Caco-2 (cell line): ENCODE measurements at places on chromosomes 1 and 21.

DNA sequence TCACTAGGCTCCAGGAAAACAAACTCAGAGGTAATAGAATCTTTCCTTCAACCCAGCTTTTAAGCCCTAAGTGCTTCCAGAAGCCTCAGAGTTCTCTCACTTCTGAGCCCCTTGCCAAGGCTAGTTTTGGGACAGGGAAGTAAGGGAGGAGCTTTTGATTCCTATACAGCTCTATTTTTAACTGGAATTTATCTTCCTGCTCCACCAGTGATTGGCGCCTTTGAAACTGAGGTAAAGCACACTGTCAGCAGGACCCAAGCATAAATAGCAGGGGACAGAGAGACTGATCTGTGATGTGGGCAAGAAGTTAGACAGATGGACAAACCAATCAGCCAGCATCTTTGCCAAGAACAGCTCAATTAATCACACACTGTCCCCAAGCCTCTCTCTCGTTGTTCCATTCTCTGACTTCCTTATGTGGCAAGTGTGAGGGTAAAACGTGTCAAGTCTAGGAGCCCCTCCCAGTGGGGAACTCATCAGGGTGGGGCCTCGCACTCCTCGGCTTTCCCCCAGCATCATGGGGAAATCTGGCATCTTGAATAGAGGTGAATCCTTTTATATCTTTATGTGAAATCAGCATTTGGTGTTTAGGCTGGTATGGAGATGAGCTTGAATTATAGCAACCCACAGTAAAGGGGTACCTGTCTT, 40.2 kb upstream of the MPZL1 start:
- no peak for DNase-seq

DNA sequence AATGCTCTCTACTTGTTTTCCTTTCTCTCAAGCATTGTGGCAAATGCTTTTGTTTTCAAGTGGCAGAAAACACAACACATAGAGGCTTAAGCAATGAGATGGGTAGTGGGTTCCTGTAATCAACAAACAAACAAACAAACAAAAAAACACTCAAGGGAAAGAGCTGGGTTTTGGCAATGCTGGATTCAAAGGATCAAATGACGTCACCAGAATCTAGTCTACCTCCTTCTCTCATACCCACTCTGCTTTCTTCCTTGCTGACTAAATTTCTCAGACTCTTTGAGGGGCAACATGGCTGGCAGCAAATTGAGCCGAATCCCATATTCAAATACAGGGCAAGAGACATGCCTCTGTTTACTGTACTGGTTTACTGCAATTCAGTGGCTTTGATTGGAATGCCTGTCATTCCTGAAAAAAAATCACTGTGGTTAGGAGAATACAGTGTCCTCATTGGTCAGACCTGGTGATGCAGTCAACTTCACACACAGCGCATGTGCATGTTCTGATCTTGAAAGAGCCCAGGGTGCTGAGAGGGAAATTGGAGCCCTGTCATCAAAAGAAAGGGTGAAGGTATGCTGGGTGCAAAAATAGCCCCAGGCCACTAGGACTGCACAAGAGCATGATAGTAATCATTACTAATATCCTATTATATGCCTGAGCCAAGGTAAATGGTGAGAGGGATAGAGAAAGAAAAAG, 356.2 kb downstream of the KCTD3 start:
- DNase-seq, result no peak

- peak; percentile 54 for DNase-seq
Measured at GRCh38 chr1:43557744-43558245, 27.1 kb downstream of the PTPRF start.

DNA sequence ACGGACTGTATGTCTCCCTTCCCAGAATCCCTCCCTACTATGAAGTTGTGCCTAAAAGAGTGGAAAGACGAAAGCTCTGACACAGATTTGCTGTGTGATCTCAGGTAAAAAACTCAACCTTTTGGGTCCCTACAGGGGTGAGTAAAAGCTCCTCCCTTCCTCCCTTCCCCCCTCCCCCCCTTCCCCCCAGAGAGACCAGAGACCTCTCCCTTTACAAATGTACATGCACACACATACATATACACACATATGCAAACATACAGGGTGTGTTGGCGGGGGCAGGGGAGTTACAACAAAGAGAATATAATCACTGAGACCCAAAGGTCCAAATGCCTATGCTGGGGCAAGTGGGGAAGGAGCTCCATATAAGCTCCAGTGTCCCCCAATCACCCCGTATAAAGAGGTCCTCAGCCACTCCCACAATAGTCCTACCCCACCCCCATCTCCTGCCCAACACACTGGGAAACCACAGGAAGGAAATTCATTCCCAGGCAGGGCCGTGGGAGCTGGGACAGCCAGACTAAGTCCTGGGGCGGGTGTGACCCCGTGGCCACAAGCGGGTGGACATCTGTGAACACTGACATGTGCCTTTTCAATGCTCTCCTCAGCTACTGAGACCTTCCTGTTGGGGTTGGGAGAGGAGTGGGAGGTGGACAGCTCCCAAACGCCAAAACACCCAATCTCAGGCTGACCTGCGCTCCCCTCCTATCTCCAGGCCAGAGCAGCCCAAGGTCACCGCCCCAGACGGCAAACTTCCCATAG, 2.0 kb downstream of the MEF2D start:
- DNase-seq, result no peak

DNA sequence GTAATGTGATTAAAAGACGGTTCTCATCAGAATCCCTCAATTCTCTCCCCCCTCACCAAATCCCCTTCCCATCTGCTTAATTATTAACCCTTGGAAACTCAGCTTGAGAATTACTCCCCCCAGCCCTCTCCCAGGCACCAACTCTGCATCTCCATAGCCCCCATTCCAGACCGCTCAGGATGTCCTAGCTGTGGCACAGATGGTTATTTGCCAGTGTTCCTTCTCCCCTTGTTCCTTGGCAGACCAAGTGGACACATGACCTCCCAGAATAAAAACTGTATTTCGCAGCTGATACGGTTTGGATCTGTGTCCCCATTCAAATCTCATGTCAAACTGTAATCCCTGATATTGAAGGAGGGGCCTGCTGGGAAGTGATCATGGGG, 14.6 kb downstream of the HENMT1 start:
- DNase-seq, result no peak

- no peak for DNase-seq
Measured at GRCh38 chr1:183444243-183444642, 26.1 kb upstream of the NMNAT2 start.

- DNase-seq, result peak; percentile 63
Measured at GRCh38 chr1:193019442-193020026, 39.6 kb downstream of the UCHL5 start.

- no peak for DNase-seq
Measured at GRCh38 chr1:109716570-109717090, 4.6 kb downstream of the GSTM5 start.

- DNase-seq, result no peak
Measured at GRCh38 chr21:35249636-35250035, 200.5 kb upstream of the RUNX1 start.

DNA sequence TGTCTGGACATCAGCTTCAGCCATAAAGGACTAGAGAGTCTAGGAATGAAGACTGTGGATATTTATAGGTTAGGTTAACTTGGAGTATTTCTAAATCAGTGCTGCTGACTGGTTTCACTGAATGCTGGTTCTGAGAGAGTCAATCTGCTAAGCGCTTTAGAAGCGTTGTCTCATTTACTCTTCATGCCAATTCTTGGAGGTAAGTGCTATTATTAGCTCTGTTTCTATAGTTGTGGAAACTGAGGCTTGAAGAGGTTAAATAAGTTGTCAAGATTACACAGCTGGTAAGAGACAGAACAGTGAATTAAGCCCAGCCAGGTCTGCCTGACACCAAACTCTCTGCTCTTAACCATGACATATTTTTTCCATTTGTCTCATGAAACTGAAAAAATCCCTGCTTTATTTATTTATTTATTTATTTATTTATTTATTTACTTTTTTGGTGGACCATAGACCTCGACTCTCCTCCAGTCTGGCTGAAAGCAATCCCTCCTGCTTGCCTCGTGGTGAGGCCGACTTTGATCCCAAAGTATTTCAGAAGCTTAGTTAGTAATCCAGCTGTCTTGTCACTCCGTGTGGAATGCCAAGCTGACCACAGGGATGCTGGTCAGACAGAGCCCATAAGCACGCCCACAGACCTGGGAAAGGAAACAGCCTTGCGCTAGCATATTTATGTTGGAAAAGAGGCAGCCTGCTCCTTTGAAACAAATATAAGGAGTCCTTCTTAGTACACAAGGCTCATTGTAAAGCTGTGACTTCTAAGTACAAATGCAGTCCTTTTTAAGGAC, 16.9 kb downstream of the NTMT2 start:
- DNase-seq, result no peak

- no peak for DNase-seq
Measured at GRCh38 chr1:110511436-110511835, 7.5 kb downstream of the KCNA10 start.

DNA sequence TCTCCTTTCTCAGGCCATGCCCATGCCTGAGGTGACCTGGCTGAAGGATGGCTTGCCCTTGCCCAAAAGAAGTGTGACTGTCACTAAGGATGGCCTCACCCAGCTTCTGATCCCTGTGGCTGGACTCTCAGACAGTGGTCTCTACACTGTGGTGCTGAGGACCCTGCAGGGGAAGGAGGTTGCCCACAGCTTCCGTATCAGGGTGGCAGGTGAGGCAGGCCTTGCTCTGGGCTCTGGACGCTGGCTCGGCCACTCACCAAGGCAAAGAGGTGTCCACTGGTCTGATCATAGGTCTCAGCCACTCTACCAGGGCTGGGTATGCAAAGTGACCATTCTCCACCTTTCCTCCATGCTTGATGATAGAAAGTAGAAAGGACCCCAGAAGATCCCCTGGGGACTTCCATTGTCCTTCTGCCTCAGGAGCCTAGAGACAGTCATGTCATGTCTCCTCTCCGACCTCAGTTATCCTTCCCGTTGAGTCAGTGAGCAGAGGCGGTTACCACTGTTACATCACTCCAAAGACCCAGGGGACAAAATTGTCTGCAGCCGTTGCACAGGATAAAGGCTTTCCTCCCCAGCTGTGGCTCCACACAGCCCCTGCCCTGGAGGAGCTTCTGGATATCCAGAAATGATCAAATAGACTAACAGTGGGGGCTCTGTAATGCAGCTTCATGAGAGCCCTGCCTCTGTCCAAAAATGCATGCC, 34.2 kb downstream of the IGFN1 start:
- DNase-seq, result no peak

- DNase-seq, result no peak
Measured at GRCh38 chr1:53478502-53478818, 19.3 kb downstream of the DMRTB1 start.

DNA sequence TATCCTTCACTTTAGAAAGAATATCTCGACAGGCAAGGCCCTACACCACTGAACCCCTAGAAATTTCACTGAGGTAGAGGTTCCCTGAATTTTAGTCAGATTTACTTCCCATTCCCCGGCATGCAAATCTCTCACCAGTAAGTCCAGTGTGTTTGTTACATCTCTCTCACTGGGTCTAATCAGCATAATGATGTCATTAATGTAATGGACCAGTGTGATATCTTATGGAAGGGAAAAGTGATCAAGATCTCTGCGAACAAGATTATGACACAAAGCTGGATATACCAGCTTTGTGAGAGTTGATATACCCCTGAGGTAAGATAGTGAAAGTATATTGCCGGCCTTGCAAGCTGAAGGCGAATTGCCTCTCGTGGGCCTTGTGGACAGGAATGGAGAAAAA, 7.9 kb downstream of the RNU11 start:
- DNase-seq, result no peak

DNA sequence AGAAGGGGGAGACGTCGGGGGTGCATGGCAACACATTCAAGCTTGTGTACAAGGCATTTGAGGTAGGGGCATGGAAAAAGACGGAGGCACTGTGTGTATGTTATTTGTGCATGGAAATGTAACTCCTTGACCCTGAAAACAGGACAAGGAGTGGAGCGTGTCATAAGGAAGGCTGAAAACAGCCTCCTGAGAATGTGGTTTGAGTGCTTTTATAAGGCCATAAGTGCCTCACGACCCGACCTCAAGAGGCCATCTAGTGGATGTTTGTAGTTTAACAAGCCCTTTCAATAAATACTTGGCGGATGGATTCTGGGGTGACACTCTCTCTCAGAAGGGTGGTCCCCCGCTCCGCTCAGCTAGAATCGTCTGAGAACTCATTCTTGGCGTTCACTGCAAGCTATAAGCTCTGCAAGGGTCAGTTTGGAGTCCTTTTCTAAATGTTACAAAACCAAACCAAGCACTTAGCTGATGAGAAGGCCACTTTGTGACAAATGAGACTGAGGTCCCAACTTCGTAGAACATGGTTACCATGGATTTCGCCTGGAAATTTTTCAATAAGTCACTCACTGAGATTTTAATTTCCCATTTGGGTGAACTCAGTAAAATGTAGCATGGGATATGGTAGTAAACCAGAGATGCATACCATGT, 38.8 kb upstream of the CLCA4 start:
- no peak for DNase-seq
